Ammon's horn (tissue), 1 donor: ENCODE measurements at places on chromosomes 1 and 21.
A peak's percentile ranks its signal among the peaks of the same experiment; 100 is the strongest.

- DNase-seq = no peak
Measured at GRCh38 chr1:163672976-163673758, 351.4 kb downstream of the NUF2 start.

DNA sequence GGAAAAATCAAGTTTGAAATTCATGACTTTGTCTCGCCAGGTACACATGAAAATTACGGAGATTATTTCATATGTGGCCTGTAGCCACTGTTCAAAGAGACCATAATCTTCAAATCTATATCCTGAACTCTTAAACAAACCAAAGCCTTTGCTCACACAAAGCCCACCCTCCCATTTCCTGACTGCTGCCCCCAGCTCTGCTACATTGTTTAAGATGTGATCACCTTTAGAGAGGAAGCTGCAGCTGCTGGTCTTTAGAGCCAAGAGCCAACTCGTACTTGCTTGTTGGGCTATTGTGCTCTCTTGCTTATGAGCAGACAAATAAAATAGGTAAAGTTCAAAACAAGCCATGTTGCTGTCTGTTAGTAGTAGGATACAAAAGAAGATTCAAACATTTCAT is 71.9 kb downstream of the DTL start:
- no peak for DNase-seq

GRCh38 chr1:7899741-7900140 is 40.9 kb downstream of the TNFRSF9 start:
- peak; percentile 6 for DNase-seq

GRCh38 chr1:41274752-41275545 is 32.8 kb upstream of the SCMH1 start:
- peak; percentile 60 for DNase-seq

DNA sequence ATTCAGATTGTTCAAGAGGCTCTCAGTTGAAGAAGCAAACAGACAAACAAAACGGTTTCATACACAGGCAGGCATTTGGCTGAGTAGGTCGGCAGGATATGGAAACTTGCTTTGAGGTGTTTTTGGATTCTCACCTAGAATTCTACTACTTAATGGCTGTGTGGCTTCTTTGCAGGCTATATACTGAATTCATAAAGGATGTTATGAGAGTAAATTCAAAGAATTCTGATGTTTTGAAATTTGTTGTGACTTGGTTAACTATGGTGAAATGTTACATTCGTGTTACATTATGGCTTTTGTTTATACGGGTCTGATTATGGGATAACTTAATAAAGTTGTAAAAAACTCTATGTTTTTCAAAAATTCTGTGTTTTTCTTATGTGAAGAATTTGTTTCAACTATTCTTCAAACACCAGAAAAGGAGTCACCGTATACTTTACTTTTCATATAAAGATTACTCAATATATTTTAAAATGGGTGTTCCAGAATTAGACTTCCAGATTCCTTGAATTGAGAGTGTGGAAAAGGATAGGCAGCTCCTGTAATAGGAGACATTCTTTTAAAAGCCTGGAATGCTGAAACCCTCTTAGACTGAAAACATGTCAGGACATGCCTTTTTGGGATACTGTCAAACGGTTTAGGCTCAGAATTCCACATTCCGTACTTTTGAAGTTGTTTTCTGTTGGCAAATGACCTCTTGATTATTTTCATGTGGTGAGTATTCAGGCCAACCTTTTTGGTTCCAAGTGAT is 8.2 kb upstream of the IRF2BP2 start:
- no peak for DNase-seq

DNA sequence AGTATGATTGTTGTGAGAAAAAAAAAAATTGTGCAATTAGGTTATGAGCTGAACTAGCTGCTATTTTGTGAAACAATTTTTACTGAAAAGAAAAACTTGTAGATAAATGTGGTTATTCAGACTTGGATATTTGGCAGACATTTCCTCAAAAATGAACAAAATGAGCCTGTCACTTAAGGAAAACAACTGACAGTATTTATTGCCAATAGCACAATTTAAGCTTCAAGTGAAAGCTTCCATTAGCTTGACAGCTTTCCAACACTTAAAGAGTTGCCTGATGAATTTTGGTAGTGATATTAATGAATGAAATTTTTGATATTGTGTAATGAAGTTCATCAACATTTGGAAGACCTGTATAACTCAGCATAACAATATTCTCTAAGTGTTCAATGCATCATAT is 116.1 kb upstream of the RGS1 start:
- no peak for DNase-seq

- DNase-seq = no peak
Measured at GRCh38 chr1:156581661-156582387, 2.3 kb downstream of the TTC24 start.

GRCh38 chr1:215360758-215361157 is 206.3 kb upstream of the KCTD3 start:
- DNase-seq = no peak

DNA sequence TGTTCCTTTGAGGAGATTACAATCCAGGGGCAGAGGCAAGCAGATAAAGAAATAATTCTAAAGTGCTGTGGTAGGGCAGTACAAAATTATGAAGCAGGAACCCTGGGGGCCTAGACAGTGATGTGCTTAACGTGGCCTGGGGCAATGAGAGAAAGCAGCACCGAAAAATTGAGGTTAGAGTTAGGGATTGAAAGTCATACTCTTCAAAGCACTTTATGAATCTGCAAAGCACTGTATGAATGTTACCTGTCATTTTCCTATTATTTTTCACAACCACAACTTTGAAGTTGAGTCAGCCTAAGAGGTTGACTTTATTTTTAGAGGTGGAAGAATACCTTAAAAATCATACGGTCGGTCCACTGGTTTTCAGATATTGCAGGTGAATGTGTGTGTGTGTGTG is 183.4 kb upstream of the NFIA start:
- no peak for DNase-seq

GRCh38 chr1:183029591-183030000 is 6.4 kb downstream of the LAMC1 start:
- no peak for DNase-seq

GRCh38 chr1:236041631-236042618 is 23.0 kb downstream of the NID1 start:
- DNase-seq = no peak

GRCh38 chr1:151978922-151979321 is 14.7 kb downstream of the S100A10 start:
- DNase-seq = no peak
